GOT3 (cell line): ENCODE measurements at places on chromosomes 16 and 17.

GRCh38 chr16:684961-685696 lies 995 bp upstream of the JMJD8 start:
- DNase-seq, result no peak

GRCh38 chr17:60383379-60383778 lies 8.6 kb downstream of the USP32 start:
- DNase-seq, result no peak

DNA sequence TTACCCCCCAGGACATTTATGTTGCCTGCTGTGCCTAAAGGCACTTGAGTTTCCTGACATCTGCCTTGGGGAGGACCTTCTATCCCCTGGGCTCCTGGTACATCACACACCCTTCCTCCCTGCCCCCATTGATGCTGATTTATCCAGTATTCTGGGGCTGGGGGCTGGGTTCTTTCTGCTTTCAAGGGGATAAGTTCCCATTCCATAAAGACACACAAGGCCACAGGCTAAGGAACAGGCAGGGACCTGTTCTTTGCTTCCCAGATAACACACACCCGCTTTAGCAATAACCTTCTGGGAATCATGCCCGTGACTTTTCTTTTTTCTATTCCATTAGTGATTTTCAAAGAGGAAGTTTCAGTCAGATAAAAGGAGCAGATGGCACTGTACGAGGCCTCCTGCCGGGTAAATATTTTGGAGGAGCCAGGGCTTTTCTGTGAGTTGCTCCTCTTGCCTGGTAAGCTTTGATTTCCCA lies 30.6 kb downstream of the CHD9 start:
- no peak for DNase-seq

GRCh38 chr16:10579965-10580882 lies at the start of gene EMP2:
EMP2 (minus strand) TSS chr16:10580598; CDS start chr16:10547617, 32,981 bp downstream.
- peak; percentile 36 for DNase-seq

DNA sequence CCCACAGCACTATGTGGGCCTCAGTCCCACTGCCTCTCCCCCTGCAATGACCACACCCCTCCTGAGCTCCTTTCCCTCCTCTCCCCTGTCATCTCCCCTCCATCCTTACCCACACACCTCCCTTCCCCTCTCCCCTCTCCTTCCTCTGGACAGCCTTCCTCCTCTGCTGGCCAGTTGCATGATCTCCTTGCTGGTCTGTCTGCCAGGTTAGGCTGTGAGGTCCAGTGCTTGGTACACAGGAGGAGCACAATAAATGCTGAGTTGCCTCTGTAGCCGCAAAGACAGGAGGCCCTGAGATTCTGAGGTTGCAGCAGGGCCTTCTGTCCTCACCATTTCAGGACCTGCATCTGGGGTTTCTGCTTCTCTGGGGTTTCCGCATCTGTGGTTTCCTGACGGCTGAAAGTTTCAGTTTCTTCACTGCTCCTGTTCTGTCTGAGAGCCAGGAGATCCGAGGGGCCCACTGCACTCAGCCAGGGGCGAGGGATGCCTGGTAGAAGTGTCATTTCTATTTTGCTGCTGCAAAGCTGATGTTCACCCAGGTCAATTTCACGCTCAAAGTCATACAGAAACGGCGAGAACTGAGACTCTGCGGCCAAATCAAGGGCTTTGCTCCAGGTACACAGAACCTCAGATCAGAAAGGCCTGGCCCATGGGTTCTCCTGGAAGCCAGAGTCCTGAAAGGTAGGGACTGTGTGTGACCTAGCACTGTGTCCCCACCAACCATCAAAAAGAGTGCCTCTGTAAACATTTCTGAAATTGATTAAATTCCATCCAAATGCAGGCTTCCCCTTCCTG lies 4.6 kb upstream of the SLC12A3 start:
- no peak for DNase-seq

DNA sequence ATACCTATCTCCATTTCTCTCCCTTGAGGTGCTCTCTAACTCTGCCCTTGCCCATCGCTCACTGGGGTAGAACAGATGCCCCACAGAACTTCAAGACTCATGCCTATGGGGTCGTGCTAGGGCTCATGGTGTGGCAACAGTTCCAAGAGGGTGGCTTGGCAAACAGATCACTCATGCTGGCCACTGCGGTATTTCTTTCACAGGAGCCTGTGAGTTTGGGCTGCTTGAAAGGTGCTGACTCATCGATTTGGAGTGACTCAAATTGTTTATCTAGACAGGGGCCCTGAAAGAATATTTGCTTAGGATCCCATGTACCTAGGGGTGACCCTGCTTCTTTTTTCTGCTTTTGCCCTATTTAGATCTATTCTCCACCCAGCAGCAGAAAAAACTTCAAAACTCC lies 69.9 kb downstream of the IRX5 start:
- DNase-seq, result no peak

DNA sequence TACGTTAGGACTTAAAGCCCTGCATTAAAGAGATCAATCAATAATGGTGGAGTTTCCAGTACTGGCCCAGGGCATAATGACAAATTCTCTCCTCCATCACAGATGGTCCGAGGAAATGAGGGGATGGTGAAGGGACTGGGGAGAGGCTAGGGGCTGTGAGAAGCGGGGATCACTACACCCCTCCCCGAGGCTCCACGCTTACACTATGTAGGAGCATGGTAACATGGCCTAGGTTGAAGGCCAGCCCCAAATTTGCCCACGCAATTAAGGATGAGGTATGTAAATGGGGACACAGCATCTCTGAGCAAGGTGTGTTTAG lies 8.0 kb upstream of the AKTIP start:
- no peak for DNase-seq

DNA sequence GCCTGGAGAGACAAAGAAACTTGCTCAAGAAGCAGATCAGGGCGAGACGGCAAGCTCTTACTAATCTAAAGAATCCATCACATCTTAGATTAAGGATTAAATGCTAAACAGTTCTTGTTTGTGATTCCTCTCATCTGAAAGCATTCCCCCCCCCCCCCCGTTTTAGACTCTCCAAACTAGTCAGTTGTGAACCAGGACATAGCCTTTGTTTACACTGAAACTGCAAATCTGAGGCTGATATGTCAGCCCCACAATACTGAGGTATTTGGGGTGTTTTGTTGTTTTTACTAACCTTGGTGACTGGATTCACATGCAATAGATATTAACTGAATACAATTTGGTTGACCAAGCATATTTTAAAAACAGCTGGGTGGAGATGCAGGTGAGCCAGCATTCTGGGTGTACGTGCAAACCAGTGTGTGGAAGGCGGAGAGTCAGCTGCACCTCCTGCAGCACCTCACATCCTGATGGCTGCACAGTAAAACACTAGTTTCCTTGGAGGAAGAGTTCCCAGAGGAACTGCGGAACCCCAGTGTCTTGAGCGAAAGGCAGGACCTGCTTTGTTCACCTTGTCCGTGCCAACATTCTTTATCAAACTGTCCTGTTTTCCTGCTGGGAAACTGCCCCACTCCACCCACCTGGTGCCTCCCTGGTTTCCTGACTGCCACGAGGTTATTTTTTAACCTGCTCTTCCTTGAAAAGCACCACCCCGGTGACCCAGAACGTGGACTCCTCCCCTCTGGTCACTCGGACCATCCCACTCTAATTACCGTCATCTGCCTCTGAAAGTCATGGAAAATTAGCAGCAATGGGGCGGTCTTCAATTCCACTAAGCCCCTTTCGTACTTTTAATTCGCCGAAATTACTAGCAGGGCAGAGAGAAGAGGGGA lies 1.2 kb upstream of the YPEL2 start:
- no peak for DNase-seq

- DNase-seq, result no peak
These were observed 11.7 kb downstream of the ABAT start for GRCh38 chr16:8686031-8686621.

DNA sequence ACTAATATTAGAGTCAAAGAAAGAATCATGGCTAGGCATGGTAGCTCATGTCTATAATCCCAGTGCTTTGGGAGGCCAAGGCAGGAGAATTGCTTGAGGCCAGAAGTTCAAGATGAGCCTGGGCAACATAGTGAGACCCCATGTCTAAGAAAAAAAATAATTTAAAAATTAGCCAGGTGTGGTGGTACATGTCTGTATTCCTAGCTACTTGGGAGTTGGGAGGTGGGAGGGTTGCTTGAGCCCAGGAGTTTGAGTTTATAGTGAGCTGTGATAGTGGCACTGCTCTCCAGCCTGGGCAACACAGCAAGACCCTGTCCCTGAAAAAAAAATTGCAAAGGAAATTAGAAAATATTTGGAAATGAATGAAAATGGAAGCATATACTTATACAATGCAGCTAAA lies 210.3 kb upstream of the AXIN2 start:
- no peak for DNase-seq

DNA sequence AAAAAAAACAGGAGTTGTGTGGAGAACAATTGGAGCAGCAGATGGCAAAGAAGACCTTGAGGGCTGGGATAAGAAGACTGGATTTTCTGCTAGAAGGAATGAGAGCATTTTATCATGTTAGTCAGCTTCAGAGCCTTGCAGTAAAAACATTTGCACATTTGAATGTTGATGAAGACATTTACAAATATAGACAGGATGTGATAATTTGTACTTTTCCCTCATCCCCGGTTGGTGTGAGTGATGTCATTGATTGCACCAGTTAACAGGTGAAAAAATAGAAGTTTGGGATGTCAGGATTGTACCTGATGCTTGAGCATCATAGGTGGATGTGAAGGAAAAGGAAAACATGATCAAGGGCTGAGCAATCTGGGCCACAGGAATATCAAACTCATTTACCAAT lies 22.6 kb upstream of the MAPK3 start:
- no peak for DNase-seq

DNA sequence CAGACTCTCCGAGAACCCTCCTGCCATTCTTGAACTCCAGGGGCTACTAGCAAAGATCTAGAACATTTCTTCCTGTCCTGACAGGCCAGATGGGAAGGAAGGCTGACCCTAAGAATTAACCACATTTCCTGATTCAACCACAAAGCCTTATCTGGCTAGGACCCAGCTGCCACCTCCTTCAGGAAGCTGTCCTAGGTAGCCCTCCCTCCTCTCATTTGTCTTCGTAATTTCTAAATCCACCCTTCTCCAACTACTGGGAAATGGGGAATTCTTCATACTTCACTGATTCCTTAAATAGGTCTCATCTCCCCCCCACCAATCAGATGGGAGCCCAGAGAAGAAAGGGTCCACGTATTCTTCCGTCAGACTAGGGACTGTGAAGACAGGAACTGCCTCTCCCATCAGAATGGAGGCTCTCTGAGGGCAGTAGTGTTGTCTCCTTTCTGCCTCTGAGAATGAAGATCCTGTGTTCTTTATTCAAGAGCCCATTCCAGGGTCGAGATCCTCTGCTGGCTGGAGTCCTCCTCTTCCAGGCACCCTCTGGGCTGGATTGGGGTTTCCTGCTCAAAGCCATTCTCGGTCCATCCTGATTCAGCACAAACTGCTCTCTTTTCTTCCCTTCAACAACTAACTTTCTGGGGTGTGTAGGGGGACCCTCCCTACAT lies 2.1 kb downstream of the SAMD14 start:
- no peak for DNase-seq

DNA sequence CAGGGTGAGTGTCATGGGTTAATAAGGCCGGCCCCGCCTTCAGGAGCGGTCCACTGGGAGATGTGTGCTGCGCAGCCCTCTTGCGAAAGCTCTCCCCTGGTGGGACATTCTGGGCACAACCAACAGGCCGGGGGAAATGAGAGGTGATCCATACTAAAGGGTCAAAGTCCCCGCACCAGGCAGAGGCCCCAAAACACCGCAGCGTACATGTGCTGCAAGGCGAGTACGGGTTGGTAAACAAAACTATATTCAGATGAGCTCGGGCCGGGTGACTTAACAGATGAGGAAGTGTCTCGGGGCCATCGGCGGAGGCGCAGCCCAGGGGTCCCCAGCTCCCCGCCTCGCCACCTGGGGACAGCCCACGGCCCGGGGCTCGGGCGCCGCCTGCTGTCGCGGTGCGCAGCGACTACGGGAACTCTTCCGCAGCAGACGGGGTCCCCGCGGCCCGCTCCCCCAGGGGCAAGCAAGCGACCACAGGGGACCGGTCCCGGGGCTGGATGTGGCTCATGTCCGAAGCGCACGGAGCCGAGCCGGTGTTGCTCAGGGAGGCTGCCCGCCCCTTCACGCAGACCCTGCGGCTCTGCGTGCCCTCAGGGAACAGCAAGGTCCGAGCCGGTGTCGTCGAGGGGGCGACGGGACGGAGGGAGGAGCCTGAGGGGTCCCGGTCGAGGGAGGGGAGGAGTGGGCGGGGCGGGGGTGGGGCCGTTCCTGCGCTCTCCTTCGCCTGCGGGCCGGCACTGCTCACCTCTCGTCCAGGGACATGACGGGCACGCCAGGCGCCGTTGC lies at the start of gene RAB37:
Gene RAB37 (plus strand): TSS at position 744 of the 786 bp plus-strand sequence. CDS start 17 bp downstream, at position 761.
- no peak for DNase-seq

DNA sequence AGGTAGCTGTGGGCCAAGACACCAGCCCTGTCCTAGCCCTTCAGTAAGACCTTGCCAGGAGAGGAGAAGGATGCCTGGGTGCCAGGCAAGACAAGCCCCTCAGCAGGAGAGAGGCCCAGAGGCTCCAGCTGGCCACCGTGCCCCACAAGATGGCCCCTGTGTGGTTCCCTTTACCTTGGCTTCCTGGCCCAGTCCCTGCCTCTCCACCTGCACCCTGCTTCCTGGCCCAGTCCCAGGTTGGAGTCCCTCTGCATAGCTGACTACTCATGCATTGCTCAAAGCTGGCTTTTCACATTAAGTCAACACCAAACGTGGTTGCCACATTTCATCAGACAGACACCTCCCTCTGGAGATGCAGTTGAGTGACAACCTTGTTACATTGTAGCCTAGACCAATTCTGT lies 4.0 kb downstream of the SYNGR3 start:
- DNase-seq, result no peak

GRCh38 chr16:4580250-4580649 lies 24.1 kb downstream of the C16orf96 start:
- no peak for DNase-seq

DNA sequence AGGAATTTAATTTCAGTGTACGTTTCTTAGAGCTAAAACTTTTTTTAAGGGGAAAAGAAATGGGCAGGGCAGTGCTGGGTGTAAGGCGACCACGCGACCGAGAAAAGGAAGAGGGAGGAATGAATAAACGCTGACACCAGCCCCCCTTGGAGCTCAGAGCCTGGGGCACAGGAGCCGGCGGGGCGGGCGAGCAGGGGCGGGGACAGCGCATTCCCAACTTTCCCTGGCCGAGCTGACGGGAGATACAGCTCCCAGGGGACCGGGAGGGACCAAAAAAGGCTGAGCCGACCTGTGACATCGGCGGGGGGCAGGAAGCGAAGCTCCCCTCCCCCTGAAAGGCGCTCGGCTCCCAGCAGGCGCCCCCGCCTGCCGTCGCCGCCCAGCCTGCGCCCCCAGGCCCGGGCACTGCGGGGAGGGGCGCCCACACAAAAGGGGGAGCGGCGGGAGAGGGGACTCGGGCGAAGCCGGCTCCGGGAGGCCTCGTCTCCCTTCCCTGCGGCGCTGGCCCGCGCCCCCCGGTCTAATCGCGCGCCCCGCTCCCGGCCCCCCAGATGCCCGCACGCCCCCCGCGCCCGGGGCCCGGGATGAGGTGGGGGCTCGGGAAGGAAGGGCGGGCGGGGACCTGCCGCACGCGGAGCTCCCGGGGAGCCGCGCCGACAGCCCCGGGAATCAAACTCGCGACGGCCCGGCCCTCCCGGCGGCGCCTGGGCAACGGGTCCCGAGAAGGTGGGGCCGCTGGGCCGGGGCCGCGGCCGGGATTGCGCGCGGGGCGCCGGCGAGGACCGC lies 622 bp downstream of the CUEDC1 start:
- no peak for DNase-seq

- DNase-seq, result no peak
These were observed 17.6 kb downstream of the HS3ST3A1 start for GRCh38 chr17:13583996-13584700.
